ENCODE measurements at places on chromosomes 5 and 9.

GRCh38 chr5:73856997-73857396 lies 231.0 kb downstream of the ARHGEF28 start:
- DNase-seq, result no peak

DNA sequence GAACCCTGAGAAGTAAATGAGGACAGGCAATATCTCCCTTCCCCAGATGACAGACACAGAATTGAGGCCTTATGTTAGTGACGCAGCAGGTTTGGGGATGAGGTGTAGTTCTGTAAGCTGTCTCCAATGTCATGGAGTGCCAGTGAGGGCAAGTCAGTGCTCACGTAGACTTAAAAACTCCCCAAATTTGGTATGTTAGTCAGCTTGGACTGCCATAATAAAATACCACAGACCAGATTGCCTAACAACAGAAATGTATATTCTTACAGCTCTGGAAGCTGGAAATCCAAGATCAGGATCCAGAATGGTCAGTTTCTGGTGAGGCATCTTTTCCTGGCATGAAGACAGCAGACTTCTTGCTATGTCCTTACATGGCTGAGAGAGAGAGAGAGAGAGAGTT lies 14.9 kb downstream of the FOXI1 start:
- no peak for DNase-seq

DNA sequence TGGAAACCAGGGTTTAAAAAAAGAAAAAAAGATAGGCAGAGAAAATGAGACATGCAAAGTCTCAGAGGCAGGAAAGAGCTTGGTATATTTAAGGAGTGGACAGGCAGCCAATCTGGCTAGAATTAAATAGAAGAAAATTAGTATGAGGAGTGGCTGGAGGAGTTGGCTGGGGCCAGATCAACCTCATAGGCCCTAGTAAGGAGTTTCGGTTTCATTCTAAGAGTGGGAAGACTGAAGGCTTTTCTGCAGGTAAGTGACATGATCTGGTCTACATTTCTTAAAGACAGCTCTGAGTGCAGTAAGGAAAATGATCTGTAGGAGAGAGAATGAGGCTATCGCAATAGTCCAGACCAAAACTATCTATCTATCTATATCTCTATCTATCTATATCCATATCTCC lies 27.5 kb downstream of the ADRB2 start:
- DNase-seq, result no peak

DNA sequence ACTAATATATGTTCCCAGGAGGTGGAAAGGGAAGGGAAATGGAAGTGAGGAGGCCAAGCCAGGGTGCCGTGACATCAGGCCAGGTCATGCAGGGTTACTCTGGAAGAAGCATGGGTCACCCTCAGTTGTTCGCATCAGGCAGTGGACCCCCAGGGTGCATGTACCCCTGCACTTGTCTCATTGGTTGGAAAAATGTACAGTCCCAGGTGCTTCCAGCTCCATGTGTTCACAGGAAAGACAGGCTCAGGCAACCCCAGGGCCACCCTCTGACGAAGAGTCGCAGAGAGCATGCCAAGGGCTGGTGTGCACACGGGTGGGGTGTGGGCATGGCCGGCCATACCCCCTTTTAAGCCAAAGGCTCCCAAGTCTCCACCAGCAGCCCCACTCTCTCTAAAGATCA lies 208.9 kb downstream of the AOPEP start:
- no peak for DNase-seq

GRCh38 chr9:123318961-123319421 lies 37.0 kb upstream of the CRB2 start:
- no peak for DNase-seq

GRCh38 chr5:155540000-155540595 lies 526.5 kb downstream of the KIF4B start:
- no peak for DNase-seq

DNA sequence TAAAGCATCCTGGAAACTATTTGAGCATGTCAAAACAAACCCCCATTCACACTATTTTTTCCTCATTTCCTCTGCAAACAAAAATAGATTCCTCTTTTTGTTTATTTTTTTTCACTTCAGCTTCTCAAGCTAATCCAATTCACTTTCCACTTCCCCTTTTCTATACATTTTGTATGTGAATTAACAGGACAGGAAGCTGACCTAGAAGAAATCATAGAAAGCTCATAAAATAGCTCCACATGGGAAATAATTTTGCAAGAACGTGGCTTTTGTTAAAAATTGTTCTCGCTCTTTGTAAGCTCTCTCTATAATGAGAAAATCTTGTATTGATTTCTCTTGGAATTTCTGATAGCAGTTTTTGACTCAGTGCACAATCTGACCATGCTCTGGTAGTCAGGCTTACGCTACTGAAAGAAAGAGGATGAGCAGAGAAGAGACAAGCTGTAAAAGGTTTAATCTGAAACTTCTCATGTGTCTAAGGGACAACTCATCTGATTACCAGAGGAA lies 215.8 kb downstream of the ADAMTS12 start:
- no peak for DNase-seq

- no peak for DNase-seq
Measured at GRCh38 chr9:92749071-92749933, 15.3 kb downstream of the BICD2 start.

GRCh38 chr5:177598477-177598876 lies 1.5 kb upstream of the B4GALT7 start:
- DNase-seq, result no peak

DNA sequence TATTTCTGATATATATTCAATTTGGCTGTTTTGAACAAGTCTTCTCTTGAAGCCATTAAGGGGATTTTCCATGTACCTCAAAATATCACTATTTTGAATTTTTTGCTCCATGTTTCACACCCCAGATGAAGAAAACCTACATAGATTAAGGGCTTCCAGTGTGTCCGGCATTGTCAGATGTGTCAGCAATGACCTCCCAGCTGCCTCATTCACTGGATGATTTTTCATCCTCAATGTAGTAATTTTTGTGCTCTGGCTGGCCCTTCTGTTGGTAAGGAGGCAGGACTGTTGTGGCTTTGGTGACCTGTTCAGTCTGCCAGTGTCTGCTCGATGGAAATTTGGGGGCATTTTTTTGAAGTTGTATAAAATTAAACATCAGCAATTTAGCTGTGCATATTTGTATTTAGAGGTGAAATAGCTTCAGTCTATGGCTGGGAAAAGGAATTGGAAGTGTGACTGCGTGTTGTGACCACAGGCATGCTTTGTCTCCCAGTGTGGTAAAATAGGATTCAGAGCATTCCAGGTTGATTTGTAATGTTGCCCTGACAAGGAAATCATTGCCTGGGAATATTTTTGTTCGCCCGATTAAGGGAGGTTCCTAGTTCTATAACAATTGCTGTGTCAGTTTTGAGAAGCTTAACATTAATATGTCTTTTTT lies 312.4 kb downstream of the ARHGEF28 start:
- DNase-seq, result no peak

- DNase-seq, result no peak
Measured at GRCh38 chr9:106588626-106589025, 274.3 kb upstream of the ZNF462 start.

- DNase-seq, result no peak
Measured at GRCh38 chr5:10856683-10857337, 95.8 kb upstream of the DAP start.

- no peak for DNase-seq
Measured at GRCh38 chr5:142939884-142940283, 169.7 kb downstream of the ARHGAP26 start.

DNA sequence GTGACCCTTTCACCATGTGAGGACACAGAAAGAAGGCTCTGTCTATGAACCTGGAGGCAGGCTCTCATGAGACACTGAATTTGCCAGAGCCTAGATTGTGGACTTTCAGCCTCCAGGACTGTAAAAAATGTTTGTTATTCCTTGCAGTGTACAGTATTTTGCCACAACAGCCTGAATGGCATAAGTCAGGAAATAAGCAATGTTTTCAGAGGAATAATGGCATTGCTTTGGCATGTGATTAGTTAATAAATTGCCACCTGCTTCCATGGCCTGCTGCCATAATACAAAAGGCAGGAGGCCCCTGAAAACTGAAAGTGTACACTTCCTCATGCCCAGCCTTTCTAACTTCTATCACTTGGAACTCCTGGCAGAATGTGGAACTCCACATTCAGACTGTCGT lies 408.1 kb downstream of the GADD45G start:
- DNase-seq, result no peak

GRCh38 chr5:133701871-133702270 lies 89.5 kb upstream of the FSTL4 start:
- no peak for DNase-seq

- DNase-seq, result no peak
Measured at GRCh38 chr5:172683645-172684471, 42.8 kb downstream of the NEURL1B start.

GRCh38 chr9:69093471-69094103 lies 58.0 kb downstream of the FXN start:
- no peak for DNase-seq

GRCh38 chr5:171841984-171842776 lies 56.6 kb downstream of the SMIM23 start:
- DNase-seq, result no peak

- no peak for DNase-seq
Measured at GRCh38 chr9:110744715-110745384, 76.3 kb downstream of the MUSK start.

GRCh38 chr5:174895360-174895759 lies 171.0 kb downstream of the MSX2 start:
- DNase-seq, result no peak

- DNase-seq, result no peak
Measured at GRCh38 chr9:25094518-25094917, 548.8 kb upstream of the IZUMO3 start.

DNA sequence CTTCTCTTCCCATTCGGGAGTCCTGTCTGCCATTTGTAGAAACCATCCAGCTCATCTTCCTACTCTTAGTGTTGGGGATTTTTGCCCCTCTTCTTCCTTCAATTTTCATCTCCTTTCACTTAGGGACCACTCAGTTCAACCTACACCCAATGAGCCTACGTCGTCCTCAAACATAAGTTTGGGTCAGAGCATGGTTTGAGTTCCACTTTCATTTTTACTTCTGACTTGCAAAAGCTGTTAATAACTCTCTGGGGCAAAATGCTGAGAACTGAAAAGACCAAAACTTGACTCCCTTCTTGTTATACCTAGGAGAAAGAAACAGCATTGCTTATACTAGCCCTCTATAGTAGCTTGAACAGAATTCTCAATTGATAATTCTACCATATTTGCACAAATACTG lies 381.5 kb upstream of the MPDZ start:
- no peak for DNase-seq
